AG10803 (cell line): ENCODE measurements at places on chromosomes 16 and 17.

DNA sequence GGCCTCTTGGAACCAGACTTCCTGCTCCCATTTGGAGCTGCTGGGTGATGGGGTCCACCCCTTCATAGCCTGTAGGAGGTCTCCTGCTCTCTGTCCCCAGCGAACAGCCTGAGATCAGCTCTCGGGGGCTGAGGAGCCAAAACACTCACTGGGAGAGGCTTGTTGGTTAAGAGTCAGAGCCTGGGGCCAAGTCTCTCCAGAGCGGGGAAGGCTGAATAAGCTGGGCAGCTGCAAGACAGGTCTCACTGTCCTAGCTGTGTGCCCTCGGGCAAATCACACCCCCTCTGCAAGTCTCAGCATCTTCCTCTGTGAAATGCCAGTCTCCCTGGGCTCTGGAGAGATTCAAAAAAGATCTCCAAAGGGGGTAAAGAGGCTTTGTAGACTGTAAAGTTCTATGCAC lies 174.6 kb downstream of the WSCD1 start:
- no peak for DNase-seq

GRCh38 chr17:202501-202951 lies 21.1 kb upstream of the DOC2B start:
- no peak for DNase-seq

DNA sequence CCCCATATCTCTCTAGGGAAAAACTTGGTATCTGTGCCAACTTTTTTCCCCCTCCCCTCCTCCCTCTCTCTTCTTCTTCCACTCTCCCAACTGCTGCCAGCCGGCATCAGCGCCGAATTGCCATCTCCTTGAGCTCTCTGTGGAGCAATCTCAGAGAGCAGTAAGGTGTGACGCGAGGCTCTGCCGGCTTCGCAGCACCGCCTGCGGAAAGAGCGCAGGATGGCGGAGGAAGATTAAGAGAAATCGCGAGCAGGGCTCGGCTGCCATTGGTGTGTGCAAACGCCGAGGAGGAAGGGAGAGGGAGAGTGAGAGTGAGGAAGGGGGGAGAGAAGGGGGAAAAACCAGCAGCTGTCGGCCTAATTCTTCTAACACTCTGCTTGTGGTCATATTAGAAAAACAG lies 44.2 kb downstream of the NEUROD2 start:
- DNase-seq = no peak

GRCh38 chr17:4516735-4517134 lies 18.1 kb downstream of the SPNS2 start:
- no peak for DNase-seq

GRCh38 chr16:76835779-76836300 lies 355.1 kb upstream of the MON1B start:
- DNase-seq = no peak

GRCh38 chr17:10109146-10109545 lies 89.3 kb downstream of the GAS7 start:
- DNase-seq = no peak

- DNase-seq = peak; percentile 56
Measured at GRCh38 chr16:74568961-74569631, 37.8 kb downstream of the GLG1 start.

- no peak for DNase-seq
Measured at GRCh38 chr17:56038131-56038530, 115.1 kb upstream of the ANKFN1 start.

DNA sequence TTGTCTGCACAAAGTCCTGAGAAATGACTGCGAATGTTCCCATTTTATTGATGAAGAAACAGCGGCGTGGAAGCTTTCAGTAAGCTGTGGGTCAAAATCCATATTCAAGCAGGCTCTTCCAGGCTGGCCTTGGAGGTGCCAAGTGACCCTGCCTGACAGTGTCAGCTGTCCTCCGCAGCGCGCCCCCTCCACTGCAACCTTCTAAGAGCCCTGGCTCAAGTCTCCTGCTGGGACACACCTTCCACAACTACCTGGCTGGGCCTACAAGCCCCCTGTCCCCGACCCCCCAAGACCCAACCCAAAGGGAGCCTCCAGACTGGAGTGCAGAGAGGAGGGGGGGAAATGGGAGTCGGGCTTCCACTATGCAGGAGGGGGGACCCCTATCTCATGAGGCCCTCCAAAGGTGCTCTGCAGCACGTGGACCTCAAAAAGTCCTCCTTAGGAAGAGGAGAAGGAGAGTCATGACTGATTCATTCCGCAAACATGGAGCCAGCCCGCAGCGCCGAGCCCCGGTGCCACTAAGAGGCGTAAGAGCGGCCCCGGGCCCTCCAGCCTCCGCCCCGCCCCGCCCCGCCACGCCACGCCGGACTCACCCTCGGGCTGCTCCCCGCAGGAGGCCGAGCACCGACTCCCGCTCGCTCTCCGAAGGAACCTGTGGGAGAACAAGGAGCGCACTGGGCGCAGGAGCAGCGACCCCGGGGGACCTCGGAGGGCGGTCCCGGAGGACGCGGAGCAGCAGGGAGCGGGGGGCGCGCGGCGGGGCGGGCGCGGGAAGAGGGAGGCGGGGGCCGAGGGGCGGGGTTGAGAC lies 574 bp downstream of the MPP3 start:
- DNase-seq = peak; percentile 73

DNA sequence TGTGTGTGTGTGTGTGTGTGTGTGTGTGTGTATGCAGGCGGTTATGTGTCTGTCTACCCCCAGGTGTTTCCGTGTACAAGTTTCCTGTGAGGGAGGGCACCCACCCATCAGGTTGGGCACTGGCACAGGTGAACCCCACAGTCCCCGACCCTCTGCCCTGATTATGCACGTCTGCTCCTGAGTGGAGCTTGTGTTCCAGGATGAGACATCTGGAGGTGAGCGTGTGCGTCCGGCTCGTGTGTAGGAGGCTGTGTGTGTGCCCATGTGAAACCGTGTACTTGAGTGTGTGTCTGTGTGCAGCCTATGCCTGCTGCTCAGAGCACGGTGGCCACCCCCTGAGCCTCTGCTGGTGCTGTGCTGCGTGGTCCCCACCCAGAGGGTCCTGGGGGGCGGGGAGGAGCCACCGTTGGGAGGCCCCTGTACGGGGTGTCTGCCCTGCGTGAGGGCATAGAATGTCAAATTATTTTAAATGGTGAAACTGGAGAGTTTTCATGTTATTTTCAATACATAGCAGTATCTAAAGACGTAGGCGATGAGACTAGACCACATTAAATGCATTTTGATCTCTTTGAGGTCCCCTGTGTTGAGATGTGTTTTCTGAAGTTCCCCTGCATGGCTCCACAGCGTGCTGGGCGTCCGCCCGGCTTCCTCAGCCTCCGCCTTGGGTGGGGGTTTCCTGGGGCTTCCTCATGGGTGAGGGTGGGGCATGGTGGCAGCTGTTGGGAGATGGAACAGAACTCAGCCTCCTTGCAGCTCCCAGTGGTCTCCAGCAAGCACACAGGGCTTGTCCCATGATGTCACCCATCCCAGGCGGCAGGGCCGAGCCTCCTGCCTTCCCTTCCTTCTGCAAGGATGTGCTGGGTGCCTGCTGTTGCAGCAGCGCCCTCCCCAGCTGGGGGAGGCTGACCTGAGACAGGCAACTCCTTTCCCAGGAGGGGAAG lies 43.4 kb downstream of the KCNJ12 start:
- no peak for DNase-seq

- DNase-seq = no peak
Measured at GRCh38 chr17:66407864-66408263, 105.5 kb downstream of the PRKCA start.

DNA sequence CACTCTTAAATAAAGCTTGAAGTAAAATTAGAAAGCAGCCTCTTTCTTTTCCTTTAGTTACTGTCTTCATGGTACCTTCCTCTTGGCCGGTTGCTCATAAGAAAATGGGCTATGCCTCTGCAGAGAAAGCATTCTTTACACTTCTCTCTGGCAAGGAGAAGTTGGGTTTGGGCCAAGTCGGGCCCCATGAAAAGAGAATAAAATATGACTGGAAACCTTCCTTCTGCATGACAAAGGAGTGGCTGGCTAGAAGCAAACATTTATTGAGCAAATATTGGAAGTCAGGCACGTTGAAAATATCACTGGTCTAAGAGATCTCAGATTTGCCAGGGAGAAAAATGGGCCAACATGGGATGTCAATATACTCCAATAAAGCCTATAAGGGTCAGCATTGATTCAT lies 126.1 kb downstream of the CA10 start:
- no peak for DNase-seq

- DNase-seq = no peak
Measured at GRCh38 chr16:10339777-10340732, 45.8 kb upstream of the ATF7IP2 start.

DNA sequence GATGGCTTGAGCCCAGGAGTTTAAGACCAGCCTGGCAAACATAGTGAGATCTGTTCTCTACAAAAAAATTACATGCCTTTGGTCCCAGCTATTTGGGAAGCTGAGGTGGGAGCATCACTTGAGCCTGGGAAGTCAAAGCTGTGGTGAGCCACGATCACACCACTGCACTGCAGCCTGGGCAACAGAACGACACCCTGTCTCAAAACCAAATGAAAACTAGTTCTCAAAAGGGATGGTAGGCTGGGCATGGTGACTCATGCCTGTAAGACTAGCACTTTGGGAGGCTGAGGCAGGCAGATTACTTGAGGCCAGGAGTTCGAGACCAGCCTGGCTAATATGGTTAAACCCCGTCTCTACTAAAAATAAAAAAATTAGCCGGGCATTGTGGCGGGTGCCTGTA lies 31.1 kb downstream of the PPM1D start:
- no peak for DNase-seq

GRCh38 chr17:13490427-13490826 lies 111.3 kb downstream of the HS3ST3A1 start:
- DNase-seq = no peak

GRCh38 chr16:28164140-28164539 lies 47.6 kb downstream of the XPO6 start:
- DNase-seq = peak; percentile 76

DNA sequence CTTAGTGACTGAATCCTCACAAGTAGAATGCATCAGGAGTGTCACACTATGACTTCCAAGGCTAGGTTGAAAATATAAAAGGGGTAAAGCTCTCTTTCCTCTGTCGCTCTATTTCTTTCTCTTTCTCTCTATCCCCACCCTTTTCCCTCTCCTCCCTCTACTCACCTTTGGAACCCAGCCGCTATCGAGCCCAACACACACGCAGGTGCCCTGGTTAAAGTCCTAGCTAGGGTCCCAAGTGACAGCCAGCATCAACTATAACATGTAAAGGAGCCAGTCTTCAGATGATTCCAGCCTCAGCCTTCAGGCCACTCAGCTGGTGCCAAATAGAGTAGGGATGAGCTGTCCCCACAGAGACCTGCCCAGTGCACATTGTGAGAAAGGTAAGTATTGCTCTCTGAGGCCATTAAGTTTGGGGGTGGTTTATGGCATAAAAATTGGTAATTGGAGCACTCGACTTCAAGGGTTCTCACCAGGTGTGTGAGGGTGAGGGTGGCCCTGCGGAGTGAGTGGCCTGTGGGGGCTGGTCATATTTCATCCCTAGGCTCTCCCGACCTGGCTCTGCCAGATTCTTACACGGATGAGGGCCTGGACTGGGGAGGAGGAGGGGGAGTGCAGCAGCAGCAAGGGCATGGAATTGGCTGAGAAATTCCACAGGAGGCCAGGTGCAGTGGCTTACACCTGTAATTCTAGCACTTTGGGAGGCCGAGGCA lies 14.9 kb upstream of the C16orf54 start:
- no peak for DNase-seq

GRCh38 chr16:66552286-66553177 lies at the start of gene CKLF:
Gene CKLF (plus strand): TSS chr16:66552576. CDS start chr16:66552716, 140 bp downstream.
- DNase-seq = peak; percentile 79

DNA sequence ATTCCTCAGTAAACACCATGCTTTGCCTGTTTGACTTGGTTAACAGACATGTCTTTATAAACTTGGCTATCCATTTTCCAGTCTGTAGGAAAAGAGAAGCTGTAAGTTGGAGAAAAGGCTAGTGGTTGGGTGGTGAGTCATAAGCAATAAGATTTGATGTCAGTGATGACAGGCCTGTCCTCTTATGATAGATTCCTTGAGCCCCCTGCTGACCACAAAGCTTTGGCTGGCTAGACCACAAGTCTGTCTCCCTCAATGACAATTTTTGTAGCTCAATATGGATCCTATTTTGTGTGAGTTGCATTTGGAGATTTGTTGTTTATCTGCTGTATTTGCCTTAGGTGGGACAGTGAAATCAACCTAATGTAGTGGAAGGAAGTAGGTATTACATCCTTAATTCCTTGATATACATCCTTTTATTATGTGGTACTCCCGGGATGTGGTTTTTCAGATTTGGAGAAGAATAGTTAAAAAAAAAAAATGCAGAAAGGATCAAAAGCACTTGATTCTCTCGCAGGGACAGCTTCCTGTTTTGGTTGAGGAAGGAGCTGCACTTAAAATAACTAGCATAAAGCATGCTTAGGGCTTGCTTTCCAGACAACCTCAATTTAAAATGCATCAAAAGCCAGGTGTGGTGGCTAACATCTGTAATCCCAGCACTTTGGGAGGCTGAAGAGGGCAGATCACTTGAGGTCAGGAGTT lies 67.4 kb downstream of the SIAH1 start:
- DNase-seq = peak; percentile 74

GRCh38 chr17:34352191-34352590 lies 4.1 kb upstream of the CCL13 start:
- no peak for DNase-seq

- peak; percentile 29 for DNase-seq
Measured at GRCh38 chr17:17749921-17750320, 68.7 kb downstream of the RAI1 start.

DNA sequence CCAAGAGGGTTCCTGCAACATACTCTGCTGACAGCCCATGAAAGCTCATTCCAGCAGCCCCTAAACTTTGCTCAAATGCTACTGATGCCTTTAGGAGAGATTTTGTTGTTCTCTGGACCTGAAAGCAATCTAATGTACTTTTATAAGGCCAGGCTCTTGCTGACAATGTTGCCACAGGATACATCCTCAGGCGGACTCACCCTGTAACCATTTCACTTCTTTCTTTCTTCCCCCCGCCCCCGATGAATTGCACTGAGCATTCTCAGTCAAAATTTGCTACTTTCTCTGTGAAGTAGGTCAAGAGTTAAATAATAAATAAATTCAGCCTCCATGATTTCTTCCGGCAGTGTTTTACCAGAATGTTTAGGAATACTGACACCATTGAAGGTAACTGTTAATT lies 1.5 kb downstream of the GAS7 start:
- DNase-seq = no peak

- peak; percentile 23 for DNase-seq
Measured at GRCh38 chr17:40648384-40648968, 858 bp upstream of the SMARCE1 start.

DNA sequence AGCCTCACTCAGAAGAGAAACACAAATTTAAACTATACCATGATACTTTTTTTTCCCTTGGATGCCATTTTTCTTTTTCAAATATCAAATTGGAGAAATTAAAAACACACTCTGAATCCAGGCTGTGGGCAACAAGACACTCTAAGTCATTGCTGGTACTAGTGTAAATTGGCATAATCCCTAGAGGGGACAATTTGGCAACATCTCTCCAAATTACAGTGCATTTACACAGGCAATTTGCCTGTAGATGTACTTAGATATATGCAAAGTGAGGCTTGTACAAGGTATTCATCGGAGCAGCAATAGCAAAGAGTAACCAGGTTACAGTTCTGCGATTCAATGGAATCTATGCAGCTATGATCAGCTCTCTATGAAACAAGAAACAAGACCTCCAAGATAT lies 6.7 kb upstream of the GUCY2D start:
- DNase-seq = no peak

GRCh38 chr17:1529863-1530262 lies 13.5 kb upstream of the INPP5K start:
- DNase-seq = peak; percentile 4
